ENCODE measurements at places on chromosomes 5 and 9.

GRCh38 chr5:163815240-163815791 is 309.9 kb downstream of the MAT2B start:
- DNase-seq, result no peak

- no peak for DNase-seq
Measured at GRCh38 chr5:107539726-107540330, 130.9 kb downstream of the EFNA5 start.

DNA sequence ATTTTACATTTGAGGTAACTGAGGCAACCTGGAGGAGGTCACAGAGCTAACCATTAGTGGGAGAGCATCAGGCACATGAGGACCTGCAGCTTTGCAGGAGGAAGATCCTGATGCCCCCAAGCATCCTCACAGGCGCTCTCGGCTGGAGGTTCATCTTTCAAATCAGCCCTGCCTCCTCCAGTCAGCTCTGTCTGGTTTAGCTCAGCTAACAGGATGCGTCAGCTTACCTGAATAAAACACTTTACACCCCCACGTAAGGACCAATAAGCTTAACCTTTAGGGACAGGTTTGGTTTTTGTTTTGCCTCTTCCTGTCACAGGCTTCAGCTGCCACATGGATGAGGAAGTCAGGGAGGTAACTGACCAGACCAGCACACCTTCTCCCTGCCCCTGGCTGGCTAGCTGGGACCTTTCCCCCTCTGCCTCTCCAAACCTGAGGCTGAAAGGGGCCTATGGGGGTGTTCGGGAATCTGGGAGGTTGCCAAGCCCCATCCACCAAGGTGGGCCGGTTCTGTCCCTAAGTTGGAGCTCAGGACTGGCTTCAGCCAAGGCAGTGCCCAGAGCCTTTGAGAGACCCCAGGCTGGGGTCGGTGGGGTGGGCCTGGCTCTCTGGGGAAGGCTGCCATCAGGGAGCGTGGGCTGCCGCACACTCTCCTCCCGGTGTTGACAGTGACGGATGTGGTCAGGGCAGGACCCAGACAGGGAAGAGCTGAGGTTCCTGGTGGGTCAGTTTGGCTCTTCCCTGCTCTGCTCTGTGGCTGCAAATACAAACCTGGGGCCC is 20.0 kb upstream of the FCN1 start:
- DNase-seq, result no peak

DNA sequence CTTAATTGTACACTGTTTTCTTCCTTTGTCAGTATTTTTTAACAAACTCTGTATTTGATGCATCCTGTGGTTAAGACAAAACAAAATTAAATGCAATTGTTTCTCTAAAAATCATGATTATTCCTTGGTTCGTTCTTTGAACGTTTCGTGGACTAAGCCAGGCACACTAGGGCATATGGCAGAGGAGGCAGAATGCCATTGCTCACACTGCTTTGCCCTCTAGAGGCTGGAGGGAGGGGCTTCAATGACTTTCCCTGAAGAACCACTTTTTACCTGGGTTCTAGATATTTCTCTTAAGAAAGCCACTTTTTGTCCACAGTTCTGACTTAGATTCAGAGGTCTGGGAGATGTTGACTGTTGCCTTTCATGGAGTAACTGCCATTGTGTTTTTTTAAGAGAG is 236.2 kb upstream of the ADAMTSL1 start:
- DNase-seq, result no peak

DNA sequence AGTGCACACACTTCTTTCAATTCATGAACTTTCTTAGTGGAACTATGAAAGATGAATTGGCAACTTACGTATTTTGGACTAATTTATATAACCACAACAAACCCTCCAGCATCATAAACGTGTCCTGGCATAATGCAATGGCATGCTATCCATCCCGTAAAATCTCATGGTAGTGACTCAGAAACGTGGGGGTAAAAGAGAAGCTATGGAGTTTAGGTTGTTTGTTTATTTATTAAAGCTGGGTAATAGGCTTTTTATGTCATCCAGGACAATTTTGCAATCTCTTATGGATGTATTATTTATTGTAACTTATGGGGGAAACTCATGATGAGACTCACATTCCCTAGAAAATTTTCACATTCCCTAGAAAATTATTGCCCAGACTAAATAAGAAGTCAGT is 106.3 kb downstream of the GDA start:
- DNase-seq, result no peak

DNA sequence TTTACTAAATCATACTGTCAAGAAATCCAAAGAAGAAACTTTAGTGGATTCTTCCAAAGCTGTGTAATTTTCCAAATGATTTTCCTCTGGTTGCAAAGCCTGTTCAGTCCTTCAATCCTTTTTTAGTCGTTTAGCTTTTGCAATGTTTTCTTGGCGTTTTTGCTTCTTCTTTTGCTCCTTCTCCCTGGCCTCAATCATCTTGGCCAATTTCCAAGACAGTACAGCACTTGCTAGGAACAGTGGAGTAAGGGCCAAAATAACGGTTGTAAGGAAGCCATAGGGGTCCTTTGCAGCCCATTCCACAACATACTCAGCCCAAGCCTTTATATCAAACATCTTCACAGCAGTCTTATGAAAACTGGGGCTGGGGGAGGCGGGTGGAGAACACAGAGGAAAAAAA is 2.4 kb downstream of the SMIM15 start:
- DNase-seq, result no peak

Measured in HEK293T (cell line).